ENCODE measurements at places on chromosomes 16 and 17.

DNA sequence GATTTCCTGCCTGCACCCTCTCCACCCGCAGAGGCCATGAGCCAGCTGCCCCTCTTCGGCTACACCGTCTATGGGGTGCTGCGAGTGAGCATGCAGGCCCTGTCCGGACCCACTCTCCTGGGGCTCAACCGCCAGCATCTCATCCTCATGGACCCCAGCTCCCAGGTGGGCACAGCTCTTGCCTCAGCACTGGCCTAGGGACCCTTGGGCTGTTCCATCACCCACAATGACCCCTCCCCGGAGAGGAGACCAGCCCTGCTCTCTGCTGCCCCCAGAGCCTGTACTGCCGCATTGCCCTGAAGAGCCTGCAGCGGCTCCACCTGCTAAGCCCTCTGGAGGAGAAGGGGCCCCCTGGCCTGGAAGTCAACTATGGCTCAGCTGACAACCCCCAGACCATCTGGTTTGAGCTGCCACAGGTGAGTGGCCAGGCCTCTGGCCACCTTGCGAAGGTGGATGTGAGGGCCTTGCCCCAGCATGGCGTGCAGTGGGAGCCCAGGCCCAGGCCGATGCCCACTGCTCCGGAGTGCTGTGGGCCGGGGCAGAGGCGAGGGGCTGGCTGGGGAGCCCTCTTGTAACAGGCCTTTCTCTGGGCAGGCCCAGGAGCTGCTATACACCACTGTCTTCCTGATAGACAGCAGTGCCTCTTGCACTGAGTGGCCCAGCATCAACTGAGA is 7.3 kb upstream of the SMIM5 start:
- no peak for DNase-seq

- no peak for DNase-seq
Measured at GRCh38 chr16:19746561-19746960, 28.5 kb downstream of the IQCK start.

DNA sequence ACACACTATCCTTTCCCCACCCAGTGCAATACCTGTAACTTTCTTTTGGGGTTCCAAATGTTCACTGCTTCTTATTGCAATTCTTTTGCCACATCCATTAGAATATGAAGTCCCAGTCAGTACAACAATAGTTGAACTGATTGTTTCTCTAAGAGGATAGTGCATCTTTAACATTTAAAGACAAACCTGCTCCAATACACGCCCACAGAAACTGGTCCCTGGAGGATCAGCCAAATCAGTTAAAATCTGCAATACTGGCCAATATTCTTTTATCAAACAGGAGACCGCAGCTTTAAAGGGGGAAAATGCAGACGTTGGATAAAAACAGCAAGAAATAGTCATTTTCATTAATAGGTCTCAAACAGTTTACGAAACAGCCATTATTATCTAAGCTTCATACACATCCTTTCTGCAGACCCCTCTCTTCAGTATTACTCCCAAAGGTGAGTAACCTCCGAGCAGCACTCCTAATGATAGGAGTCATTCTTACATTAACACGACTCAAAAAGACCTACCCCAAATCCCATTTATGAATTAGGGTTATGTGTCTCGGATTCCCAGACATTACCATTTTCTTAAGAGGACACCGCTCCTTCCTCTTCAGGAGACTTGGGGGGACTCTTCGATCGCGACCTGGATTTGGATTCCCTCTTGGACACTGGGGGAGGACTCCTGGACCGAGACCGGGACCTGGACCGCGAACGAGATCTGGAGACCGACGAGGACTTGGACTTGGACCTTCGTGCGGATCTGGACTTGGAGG is 1.4 kb downstream of the SRSF2 start:
- no peak for DNase-seq

- no peak for DNase-seq
Measured at GRCh38 chr17:21297026-21297520, 12.6 kb downstream of the MAP2K3 start.

DNA sequence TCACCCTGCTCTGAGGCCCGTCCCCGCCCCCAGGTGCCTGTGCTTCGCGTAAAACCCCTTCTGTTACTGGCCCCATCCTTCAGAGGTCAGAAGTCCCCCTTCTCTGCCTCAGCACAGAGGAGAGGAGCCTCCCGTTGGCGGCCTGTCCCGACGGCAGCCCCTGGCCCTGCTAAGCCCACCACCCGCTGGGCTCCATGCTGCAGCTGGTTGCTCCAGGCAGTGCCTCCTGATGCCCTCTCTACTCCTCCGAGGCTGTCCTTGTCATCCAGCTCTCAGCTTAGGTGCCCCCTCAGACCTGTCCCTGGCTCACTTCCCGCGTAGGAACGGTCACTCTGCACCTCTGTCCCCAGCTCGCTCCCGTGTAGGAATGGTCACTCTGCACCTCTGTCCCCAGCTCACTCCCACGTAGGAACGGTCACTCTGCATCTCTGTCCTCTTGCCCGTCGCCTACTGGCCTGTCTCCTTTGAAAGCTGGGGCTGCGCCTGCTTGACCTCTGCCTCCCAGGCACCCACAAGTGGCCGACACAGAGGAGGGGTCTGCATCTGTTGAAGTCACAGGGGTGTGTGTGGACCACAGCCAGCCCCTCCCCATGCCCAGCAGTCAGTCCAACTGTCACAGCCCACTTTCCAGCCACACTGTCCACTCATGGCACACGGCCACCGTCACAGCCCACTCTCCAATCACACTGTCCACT is 31.7 kb upstream of the ZC3H18 start:
- DNase-seq = no peak

DNA sequence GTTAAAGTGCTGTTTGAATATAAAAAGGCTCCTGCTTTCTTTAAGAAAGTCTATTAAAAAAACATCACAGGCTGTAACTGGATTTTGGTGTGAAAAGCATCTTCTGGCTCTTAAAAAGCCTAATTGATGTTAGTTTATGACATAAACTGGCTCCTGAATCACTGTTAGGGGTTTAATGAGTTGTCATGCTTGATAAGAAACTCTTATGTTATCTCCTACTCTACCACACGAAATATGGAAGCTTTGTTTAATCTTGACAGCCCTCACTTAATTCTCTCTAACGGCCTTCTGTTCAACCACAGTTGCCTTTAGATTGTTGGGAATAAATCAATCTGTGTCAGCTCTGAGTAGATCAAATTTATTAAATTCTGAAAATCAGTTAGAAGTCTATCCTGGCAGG is 51.5 kb downstream of the CPPED1 start:
- no peak for DNase-seq

- no peak for DNase-seq
Measured at GRCh38 chr16:31385680-31386079, 7.5 kb upstream of the ITGAD start.

DNA sequence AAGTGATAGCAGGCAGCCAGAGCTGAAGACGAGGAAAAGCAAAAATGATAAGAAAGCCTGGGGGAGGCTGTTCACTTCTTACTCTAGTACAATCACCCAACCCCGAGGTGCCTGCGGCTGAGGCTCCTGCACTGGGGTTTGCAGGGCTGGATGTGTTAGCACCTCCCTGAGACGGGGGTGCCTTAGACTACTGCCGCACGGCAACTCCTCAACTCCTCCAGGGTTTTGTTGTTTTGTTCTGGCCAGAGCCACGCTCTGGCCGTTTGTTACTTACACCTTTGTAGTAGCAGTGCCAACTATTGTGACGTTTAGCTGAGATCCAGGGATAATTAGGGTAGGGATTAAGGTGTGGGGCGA is 51.5 kb downstream of the LDHD start:
- peak; percentile 63 for DNase-seq

DNA sequence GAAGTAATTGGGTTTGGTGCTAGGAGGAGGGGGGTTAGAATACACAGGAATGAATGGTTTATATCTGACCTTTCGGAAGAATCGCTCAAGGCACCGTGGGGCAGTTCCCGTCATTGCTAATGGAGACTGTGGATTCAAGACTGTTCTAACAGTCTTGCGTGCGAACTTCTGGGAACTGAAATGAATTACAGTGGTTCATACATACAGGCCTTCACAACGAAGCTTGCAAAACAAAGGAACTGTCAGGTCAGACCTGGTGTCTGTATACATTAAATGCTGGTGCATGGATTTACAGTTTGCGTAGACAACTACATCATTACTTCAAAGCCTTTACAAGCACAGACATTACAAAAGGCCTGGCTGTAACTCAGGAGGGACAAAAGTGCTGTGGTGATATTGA is 983.9 kb downstream of the CDH11 start:
- no peak for DNase-seq

- DNase-seq = no peak
Measured at GRCh38 chr17:2218426-2218825, 85.2 kb downstream of the SMG6 start.
